ENCODE measurements at places on chromosomes 4 and X.
A peak's percentile ranks its signal among the peaks of the same experiment; 100 is the strongest.

DNA sequence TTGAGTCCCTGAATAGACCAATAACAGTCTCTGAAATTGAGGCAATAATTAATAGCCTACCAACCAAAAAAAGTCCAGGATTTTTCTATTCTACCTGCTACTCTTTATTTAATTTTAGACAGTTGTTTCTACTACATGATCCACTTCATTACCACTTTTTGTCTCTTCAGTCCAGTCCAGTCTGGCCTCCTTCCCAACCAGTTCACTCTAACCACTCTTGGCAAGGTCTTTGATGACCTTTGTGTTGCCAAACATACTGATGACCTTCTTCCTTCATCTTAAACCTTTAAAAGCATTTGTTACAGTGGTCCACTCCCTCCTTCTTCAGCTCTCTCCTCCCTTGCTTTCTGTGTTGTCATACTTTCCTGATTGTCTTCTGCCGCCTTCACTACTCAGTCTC is 12.8 kb upstream of the UBQLN2 start:
- no peak for DNase-seq

- no peak for DNase-seq
These were observed 106.2 kb upstream of the IL13RA1 start for GRCh38 chrX:118621081-118621759.

DNA sequence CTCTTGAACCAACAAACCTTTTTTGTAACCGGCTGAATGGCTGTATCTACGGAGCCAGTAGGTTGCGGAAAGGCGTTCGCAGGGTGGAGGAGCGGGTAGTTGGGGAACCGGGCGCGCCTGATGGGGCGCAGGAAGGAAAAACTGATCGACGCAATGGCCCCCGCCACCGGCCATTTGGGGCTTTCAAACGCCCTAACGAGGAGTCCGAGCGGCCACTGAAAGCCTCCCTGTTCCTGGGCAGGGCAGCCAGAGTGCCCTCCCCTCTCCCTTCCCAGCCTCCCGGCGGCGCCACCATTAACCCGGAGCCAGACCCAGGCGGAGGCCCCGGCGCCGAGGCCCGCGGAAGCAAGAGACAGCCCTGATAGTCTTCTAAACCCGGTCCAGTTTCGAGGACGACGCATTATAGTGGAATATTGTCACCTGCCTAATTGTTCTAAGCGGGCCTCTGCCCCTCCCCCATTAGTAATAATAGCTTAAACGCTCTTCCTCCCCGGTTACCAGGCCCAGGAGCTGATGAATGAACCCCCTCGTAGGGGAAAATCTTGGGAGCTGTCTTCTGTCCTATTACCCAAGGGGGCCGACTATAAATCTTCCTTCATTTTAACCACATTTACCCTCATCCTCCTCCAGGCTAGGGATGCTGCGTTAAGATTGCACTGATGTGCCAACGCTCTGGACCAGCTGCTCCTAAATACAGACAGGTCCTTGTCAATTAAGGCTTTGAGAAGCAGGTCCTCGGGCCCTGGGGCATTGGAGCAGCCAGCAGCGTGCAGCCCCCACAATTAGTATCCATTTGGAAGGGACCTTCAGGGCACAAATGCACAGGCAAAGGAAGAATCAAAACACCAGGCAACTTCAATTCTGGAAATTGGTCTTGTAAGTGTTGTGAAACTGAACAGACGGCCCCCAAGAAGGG is 61.6 kb upstream of the TMEM33 start:
- no peak for DNase-seq

- DNase-seq = no peak
These were observed 4.1 kb downstream of the SLIT2 start for GRCh38 chr4:20255823-20256222.

DNA sequence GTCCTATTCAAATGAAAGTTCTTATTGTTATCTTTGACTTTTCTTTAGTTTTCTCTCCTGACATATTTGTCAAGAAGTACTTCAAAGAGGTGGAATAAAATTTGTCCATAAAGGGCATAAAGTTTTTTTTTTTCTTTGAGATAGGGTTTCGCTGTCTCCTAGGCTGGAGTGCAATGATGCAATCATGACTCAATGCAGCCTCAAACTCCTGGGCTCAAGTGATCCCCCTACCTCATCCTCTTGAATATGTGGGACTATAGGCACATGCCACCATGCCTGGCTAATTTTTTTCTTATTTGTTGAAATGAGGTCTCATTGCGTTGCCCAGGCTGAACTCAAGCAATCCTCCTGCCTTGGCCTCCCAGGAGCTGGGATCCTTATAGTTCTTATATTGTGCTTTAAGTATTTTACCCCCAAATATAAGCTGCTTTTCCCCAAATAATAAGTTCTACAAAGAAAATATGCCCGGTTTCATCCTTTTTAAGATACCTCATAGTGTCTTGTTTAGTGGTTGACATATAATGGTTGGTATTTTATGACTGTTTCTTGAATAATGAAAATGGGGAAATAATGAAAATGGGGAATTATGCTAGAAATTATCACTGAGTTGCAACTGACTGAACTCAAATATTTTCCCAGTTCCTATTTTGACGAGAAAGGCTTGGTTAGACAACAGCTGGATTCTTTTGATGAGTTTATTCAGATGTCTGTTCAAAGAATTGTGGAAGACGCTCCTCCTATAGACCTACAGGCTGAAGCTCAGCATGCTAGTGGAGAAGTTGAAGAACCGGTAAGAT is 11.6 kb downstream of the POLR2B start:
- peak; percentile 19 for DNase-seq

GRCh38 chr4:142366769-142367181 is 479.3 kb downstream of the INPP4B start:
- DNase-seq = no peak

GRCh38 chr4:15963576-15963975 is 601 bp upstream of the FGFBP2 start:
- no peak for DNase-seq

DNA sequence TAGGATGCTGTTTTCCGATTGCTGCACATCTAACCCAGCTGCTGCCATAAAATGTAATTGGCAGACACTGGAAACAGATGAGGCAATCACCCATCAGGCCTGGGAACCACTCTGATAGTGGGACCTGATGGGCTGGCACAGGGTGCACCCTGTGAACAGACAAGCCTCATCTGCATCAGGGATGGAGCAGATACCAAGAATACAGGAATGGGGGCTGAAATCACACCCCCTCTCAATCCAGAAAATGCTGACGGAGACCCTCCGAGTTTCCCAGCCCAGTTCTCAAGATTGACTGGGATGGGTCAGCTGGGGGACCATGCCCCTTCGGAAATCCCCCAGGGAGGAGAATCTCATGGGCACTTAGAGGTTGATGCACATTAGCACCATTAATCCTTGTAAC is 28.8 kb upstream of the PPP2R2C start:
- no peak for DNase-seq

DNA sequence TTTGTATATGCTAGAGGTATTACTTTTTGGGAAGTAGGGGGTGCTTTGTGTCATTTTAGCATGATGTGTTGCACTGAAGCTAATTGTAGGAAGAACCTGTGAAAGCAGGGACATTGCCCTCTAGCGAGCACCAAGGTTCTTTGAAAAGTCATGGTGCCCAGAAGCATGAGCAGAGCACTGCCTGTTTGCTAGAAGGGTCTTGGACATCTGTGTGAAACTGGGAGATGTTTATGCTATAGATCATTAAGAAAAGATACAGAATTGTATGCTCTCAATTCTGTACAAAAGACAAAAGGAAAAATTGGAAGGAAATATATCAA is 14.7 kb downstream of the GRPR start:
- no peak for DNase-seq
